ENCODE measurements at places on chromosomes 12 and 14.

DNA sequence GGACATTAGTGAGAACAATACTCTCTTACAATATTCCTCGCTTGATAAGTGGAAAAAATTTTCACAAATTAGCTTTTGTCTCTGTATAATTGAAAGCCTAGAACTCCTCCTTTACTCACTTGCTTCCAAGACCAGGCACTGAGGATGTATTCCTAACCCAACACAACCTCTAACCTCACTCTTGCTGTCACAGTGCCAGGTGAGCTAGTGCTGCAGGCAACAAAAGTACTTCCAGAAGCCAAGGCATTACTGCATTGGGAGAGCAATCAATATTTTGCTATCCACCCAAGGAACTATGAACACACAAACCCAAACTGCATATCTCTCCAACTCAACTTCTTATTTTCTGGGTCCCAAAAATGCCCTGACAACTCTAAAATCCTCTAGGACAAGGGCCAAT lies 1081.0 kb downstream of the VRK1 start:
- DNase-seq = no peak

GRCh38 chr12:88924162-88924561 lies 343.9 kb upstream of the KITLG start:
- DNase-seq = no peak

DNA sequence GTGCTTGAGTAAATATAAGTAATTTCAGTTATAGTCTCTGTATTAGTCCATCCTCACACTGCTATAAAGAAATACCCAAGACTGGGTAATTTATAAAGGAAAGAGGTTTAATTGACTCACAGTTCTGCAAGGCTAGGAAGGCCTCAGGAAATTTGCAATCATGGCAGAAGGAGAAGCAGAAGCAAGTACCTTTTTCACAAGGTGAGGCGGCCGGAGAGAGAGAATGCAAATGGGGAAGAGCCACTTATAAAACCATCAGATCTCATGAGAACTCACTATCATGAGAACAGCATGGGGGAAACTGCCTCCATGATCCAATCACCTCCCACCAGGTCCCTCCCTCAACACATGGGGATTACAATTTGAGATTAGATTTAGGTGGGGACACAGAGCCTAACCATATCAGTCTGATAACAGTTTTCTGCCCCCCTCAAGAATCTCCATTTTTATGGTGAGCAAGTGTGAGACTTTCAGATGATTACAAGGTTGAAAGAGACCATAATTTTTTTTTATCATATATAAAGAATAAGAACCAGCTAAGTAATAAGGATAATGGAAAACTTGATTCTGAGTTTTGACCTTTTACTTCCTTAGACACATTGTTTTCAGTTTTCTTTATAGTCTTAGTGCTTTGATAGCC lies 35.6 kb downstream of the LEMD3 start:
- no peak for DNase-seq

GRCh38 chr12:123050913-123051312 lies 70.4 kb downstream of the ARL6IP4 start:
- DNase-seq = no peak

DNA sequence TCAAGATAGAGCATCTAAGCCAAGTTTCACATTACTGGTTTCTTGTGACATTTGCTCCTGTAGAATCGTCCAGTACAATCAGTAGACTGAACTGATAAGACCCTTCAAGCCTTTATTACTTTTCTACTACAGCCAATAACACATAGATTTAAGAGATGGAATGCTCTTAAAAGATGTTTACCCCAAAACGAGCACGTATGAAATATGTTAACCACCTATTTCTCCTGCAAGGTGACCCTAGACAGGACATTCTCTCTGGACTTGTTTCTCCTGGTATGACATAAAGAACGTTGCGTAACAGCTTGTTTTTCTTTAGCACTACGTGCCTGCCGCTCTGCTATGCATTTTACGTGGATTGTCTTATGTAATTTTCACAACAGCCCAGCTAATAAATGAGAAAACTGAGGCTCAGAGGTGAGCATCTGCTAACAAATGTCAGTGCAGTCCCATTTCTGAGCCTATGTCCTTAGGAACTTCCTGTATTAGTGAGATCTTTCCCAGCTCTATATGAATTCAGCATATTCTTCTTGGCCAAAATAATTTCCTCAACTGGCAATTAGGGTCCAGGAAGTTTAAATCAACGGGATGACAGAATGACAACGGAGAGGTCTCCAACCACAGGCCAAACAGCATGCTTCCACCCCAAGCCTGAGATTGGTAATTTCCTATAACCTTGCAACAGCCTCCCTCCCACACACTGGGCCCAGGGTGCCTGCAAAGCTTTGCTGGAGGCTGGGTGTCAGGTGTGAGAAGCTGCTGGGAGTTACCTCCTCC lies 3.7 kb downstream of the NFKBIA start:
- DNase-seq = no peak

- DNase-seq = no peak
Observed at GRCh38 chr14:100317912-100318808, 5.0 kb upstream of the SLC25A47 start.

DNA sequence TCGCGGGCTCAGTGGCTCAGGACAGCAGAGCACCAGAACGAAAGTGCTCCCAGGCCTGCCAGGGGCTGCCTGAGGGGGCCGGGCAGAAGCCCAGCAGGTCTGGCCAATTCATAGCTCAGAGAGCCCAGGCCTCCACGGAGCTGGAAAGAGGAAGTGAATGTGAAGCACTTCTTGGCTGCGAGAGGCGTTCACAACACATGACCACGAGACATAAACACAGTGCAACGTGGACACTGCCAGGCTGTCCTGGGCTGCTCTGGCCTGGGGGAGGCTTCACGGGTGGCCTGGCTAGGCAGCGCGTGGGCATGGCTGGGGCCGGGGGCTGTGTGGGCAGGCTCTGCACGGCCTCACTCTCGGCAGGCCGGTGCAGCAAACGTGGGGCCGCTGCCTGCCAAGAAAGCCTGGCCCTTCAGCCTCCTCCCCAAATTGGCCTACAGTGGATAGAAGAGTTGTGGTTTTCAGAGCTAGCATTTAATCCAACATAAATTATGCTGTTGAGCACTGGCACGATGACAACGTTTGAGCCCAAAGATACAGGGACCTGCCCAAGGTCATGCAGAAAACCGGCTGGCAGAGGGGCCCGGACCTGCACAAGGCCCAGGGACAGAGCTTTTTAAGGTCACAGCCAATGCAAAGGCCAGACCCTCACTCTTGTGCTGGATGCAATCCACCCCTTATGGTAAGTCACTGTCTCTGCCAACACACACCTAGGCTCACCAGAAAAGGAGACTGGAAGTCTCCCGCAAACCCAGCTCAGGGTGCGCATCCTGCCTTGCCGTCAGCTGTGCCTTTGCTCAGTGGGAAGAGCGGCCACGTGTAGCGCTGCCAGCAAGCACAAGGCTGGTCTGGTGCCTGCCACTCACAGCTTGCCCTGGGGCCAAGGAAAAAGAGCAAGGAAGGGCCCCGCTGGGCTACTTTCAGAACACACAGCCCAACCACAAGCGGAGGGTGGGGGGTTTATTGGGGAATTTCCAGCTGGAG lies 8.6 kb downstream of the SLC25A29 start:
- no peak for DNase-seq

- DNase-seq = no peak
Observed at GRCh38 chr12:24467226-24467625, 481.7 kb downstream of the BCAT1 start.

DNA sequence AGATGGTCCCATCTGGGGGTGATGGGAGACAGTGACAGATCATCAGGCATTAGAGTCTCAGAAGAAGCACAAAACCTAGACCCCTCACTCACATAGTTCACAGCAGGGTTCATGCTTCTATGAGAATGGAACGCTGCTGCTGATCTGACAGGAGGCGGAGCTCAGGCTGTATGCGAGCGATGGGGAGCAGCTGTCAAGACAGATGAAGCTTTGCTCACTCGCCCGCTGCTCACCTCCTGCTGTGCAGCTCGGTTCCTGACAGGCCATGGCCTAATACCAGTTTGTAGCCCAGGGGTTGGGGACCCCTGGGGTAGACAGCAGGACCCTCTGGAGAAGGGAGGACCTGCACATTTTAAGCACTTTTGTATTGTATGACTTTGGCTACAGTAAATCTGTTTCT lies 111.2 kb downstream of the LGMN start:
- DNase-seq = no peak

DNA sequence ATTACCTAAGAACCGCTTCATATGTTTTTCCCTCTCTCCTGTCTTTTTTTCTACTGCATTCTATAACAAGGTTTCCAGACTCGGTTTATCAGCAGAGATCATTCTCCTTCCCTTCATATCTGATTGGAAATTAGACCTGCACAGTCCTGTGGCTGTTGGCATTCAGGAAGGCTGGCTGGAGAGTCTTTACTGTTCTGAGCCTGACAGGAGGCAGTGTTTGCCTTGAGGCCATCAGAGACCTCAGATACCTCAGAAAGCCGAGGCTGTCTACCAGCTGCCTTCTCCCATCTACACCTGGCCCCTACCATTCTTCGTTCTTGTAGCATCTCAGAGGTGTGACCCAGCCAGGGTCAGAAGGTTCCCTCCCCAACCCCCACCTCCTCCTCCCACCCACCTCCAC lies 182.0 kb downstream of the CAND1 start:
- DNase-seq = no peak

DNA sequence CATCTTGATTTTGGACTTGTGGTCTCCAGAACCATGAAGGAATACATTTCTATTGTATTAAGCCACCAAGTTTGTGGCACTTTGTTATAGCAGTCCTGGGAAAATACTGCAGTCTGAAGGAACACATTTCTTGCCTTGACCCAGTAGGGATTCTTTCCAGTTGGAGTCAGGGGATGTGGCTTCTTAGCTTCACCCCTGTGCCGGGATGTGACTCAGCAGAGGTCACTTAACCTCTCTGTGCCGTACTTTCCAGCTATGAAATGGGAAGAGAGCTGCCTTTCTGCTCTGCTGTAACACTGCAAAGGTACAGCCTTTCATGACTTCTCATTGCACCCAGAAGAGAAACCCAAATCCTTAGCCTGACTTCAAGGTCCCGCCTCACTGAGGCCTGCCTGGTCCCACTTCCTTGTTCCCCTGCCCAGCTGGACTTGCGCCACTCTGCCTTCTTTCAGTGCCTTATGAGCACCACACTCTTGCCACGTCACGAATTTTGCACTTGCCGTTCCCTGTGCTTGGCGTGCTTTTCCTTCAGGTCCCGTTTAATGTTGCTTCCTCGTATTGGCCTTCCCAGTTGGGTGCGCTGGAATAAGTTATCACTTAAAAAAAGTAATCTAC lies 24.2 kb downstream of the CHST11 start:
- DNase-seq = no peak

DNA sequence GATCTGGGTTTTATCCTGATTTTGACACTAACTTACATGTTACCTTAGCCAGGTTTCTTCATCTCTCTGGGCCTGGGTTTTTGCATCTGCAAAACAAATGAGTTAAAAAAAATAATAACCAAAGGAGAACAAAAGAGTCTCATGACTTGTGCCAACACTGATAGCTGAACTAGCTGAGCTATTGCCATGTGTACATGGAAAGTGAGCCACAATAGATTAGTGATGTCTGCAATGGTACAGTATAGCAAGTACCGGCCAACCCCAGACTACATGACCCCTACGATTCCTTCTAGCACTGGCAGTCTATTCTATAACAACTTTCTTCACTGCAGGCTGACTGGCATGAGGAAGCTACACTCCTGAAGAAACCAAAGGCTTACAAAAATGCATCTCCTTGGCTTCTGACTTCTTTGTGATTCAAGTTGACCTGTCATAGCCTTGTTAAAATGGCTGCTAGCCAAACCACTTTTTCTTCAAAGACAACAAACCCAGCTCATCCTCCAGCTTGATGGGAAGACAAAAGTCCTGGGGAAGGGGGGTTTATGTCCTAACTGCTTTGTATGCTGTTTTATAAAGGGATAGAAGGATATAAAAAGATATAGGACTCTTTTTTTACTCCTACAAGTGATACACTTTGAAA lies 123.7 kb downstream of the DAD1 start:
- DNase-seq = no peak

DNA sequence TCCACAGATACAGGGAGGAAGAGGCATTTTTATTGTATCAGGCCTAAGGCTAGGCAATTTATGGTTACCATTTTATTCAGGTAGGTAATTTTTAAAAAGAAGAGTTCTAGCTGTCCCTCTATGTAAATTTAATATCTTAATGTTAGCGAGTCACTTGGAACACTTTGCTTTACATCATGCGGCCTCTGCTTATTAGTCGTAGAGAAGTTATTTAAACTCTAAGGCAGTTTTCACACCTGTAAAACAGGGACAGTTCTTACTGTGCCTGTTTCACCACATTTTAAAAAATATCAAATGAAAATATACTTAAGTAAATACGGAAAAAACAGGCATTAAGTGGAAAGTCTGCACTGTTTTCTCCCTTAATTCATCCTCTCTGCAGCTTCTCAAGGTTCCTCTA lies 71.4 kb upstream of the POC1B start:
- DNase-seq = no peak

GRCh38 chr14:97975216-97975615 lies 1178.0 kb downstream of the VRK1 start:
- no peak for DNase-seq

DNA sequence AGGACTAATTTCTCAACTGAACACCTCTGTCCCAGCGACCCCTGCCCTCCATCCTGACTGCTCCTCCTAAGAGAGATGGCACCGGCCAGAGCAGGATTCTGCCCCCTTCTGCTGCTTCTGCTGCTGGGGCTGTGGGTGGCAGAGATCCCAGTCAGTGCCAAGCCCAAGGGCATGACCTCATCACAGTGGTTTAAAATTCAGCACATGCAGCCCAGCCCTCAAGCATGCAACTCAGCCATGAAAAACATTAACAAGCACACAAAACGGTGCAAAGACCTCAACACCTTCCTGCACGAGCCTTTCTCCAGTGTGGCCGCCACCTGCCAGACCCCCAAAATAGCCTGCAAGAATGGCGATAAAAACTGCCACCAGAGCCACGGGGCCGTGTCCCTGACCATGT lies 756 bp downstream of the RNASE7 start:
- no peak for DNase-seq

Measured in SIG-M5 (cell line).